ENCODE measurements at places on chromosomes 3 and 15. TPM values are rescaled to one million over a fixed set of nuclear protein-coding genes. Genes with fewer than 3 reads are reported as not detected.
A peak's percentile ranks its signal among the peaks of the same experiment; 100 is the strongest.

The DPPA2 gene
- total RNA-seq: not detected

The SOX14 gene
- total RNA-seq: not detected

DNA sequence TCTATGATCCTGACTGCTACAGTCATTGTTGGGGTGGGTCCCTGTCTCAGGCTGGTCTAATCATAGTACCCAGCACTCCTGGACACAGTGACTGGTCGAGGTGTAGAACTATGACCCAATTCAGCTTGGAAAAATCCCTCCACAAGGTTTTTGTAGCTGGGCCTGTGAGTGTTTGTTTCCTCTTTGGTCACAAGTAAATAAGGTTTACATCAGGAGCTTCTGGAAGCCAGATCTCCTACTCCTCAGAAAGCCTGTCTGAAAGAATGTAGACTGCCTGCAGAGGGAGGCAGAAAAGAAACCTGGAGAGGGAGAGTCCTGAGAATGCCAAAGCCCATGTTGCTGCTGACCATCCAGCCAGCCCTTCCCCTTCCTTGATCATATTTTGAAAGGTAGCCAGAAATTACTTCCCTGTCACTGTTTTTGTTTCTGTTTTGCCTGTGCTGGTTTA is 123.2 kb downstream of the RAP2B start:
- peak; percentile 11 for ATAC-seq

GRCh38 chr3:108342837-108343486 is 46.6 kb downstream of the HHLA2 start:
- no peak for ATAC-seq

DNA sequence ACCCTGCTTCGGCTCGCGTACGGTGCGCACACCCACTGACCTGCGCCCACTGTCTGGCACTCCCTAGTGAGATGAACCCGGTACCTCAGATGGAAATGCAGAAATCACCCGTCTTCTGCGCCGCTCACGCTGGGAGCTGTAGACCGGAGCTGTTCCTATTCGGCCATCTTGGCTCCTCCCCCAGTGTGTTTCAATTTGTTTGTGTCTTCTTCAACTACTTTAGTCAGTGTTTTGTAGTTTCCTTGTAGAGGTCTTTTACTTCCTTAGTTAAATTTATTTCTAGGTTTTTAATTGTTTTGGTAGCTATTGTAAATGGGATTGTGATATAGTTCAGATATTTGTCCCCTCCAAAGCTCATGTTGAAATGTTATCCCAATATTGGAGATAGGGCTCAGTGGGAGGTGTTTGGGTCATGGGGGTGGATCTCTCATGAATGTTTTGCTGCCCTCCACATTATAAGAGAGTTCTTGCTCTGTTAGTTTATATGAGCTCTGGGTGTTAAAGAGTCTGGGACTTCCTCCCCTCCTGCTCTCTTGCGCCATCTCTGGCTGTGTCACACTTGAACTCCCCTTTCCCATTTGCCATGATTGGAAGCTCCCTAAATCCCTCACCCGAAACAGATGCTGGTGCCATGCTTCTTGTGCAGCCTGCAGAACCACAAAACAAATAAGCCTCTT is 304.4 kb downstream of the DOCK3 start:
- ATAC-seq: no peak
